ENCODE measurements at places on chromosomes 16 and 17.
A peak's percentile ranks its signal among the peaks of the same experiment; 100 is the strongest.

GRCh38 chr17:80425835-80426426 lies 11.0 kb downstream of the ENDOV start:
- DNase-seq = no peak

- DNase-seq = no peak
Measured at GRCh38 chr17:80527016-80527645, 17.5 kb upstream of the RPTOR start.

- no peak for DNase-seq
Measured at GRCh38 chr17:55859301-55859795, 108.5 kb downstream of the PCTP start.

- DNase-seq = peak; percentile 59
Measured at GRCh38 chr17:38735161-38735997, 5.2 kb downstream of the CISD3 start.

DNA sequence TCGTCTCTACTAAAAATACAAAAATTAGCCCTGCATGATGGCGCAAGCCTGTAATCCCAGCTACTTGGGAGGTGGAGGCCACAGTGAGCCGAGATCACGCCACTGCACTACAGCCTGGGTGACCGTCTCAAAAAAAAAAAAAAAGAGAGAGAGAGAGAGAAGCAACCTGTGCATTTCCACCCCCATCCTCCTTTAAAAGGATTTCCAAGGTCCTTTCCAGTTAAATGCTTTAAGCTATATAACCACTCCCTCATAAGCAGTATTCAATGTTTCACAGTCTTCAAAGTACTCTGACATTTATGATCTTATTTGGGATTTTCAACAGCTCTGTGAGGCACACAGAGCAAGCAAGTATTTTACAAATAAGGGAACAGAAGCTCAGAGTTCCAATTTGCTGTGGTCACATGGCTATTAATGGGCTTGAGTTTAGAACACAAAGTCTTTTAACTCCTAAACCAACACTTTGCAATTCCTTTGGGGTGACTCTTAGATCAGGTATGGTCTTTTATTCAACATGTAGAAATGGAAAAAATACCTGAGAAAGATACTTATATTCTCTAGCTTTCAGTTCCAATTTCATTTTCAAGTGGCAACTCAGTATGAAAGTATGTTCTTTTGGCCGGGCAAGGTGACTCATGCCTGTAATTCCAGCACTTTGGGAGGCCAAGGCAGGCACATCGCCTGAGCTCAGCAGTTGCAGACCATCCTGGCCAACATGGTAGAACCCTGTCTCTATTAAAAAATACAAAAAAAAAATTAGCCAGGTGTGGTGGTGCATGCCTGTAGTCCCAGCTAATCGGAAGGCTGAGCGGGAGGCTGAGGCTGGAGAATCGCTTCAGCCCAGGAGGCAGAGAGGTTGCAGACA lies 31.3 kb downstream of the SPOP start:
- DNase-seq = no peak

- no peak for DNase-seq
Measured at GRCh38 chr16:83862661-83863060, 36.3 kb upstream of the MLYCD start.

DNA sequence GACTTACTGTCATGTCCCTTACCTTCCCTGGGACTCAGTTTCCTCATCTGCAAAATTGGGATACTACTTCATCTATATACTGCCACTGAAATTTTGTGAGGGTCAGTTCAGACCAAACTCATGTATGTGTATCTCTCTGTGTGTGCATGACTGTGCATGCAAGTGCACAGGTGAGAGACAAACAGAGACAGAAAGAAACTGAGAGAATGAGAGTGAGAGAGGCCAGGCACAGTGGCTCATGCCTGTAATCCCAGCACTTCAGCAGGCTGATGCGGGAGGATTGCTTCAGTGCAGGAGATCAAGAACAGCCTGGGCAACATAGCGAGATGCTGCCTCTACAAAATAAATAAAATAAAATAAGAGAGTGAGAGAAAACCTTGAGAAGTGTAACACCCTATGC lies 32.1 kb upstream of the SLC6A2 start:
- no peak for DNase-seq

GRCh38 chr17:70597774-70598173 lies 428.4 kb downstream of the KCNJ2 start:
- peak; percentile 55 for DNase-seq

- DNase-seq = no peak
Measured at GRCh38 chr16:78892951-78893733, 707.4 kb downstream of the MAF start.

DNA sequence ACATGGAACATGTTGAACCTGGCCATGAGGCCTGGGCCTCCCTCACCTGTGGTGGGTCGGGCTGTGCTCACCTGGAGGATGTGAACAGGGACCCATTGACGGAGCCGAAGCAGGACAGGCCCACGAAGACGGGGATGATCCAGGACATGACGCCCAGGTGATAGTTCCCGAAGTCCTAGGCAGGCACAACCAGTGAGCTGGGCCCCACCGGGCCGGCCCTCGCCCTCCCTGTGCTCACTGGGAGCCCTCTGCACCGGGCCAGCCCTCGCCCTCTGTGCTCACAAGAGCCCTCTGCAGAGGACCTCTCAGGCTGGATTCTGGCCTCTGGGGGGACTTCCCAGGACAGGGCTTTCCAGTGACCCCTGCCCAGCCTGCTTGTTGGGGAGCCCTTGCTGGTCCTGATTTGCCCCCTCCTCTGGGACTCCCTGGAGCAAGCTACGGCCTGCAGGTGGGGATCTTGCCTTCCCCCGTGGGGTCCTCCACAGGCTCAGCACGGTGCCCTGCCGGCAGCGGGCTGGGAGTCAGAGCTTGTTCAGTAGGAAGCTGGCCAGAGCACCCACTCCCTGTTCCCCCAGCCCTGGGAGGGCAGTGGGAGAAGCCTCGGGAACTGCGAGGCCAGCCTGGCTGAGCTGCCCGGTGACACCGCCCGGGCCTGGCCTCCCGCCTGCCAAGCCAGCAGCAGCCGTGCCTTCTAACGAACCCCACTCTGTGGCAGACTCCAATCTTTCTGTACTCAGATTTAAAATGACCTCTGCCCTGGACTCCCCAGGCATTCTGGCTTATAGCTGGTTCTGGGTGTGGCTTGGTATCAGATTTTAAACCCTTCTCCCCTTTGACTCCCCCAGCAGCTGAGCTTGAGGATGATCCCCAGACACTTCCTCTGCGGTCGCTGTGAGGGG lies 30.4 kb downstream of the SLC7A5 start:
- DNase-seq = no peak
